ENCODE measurements at places on chromosomes 7 and 10. TPM values are rescaled to one million over a fixed set of nuclear protein-coding genes. Genes with fewer than 3 reads are reported as not detected.

The CYP3A7 gene
- not detected for total RNA-seq

The PHKG1 gene
- 7.5 TPM for total RNA-seq

The NPSR1 gene
- not detected for total RNA-seq

The PLXDC2 gene
- 2.1 TPM for total RNA-seq

The DGKI gene
- 1.4 TPM for total RNA-seq

The TAC1 gene
- not detected for total RNA-seq

The TFPI2 gene
- 166 TPM for total RNA-seq

The GTF2IRD1 gene
- total RNA-seq, result 6.8 TPM
